Activated T-cell treated with anti-CD3 and anti-CD28 coated beads for 4 hours (primary cell): ENCODE measurements at places on chromosomes 5 and 9.

DNA sequence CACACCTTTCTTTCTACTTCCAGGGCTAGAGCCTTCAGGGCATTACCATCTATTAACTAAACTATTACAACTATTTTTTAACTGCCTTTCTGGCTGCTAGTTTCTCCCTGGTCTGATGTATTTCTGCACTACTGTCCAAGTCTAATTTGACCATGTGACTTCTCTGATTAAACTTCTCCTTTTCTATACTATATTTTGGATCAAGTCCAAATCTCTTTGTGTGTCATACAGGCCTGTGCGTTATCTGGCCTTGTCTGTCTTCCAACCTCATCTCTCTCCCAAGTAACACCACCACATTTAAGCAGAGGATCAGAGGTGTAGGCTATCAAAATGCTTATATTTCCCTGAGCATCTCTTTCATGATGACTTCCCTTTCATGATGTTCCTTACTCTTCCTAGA is 47.2 kb upstream of the OR13F1 start:
- DNase-seq = no peak

DNA sequence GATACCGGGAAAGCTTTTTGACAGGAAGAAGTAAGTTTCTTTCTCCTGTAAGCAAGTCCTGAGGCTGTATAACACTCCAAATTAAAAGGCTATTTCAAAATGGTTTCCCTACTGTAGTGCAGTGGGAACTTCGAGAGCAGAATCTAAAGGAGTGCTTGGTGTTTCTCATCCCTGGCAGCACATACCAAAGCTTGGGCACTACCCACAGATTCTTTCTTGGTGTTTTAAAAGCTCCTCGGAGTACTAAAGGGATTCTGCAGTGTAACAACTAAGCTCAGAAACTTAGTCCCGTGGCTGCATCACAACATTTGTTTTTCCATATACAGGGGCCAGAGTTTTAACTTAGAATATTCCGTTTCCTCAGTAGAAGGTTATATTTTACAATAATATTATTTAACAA is 5.6 kb upstream of the APC start:
- DNase-seq = no peak

DNA sequence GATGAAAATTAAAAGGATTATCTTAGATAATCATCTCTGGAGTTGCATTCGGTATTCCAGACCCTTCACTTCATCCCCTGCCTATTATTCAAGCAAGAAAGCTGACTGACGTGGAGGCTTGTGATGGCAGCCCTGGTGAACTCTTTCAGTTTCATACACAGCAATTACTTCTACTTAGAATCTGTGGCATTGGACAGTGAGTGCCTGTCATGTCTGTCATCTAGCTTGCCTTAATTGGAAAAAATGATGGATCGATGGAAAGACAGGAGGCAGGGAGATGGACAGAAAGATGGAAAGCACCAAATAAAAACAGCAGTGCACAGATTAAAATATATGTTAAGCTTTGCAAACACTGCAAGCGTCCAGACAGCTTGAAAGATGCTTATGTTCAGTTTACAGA is 1371.0 kb upstream of the CDH6 start:
- DNase-seq = no peak

DNA sequence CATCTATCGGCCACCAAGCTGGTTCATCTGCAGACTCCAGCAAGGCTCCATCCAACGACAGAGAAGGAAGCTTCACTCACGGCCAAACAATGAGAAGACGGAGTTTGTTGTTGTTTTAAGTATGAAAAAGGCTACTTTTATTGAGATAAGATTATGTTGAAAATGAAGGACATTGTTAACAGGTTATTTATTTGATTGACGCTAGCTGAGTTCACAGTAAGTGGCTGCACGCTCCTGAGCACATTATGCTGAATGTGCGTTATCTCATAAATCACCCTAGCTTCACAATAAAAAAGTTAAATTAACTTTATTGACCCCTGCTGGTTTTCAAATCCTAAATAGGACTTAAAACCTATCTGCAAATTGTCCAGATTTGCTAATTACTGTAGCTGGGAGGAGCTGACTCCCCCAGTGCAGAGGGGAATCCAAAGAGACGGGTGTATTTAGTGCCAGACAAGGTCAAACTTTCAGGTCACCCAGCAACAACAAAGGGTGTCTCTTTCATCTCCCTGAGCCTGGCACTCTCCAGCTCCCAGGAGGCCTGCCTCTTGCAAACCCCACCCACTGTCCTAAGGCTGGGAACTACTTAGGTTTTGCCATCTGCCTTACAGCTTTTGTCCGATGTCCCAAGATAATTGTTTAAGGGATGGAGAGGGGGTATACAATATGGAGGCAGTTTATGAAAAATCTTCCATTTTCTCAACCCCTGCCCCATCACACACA is 129.2 kb downstream of the ZDHHC21 start:
- DNase-seq = no peak

DNA sequence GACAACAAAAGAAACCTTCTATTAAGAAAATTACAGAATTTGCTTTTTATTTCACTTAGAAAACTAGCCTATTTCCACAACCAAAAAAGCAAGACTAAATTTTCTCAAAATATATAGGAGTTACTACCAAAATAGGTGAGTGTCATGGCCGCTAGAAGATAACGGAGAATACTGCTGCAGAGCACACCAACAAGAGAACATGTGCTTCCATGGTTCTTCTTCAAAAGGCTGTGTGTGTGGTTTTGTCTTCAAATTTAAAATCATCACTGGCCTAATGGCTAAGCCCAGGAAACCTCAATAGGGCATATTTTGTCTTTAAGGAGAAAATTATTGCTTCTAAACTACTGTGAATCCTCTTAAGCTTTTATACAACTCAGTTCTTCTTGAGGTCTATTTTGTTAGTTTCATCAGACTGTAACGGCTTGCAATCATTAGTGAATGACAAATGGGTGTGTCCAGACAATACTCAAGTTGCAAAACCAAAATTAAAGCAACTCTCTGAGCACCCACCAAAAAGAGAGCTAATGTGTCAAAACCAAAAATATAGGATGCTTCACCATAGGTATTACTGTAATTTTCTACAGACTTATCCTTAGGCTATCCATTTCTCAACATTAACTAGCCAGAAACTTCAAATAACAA is 3.3 kb downstream of the SETX start:
- no peak for DNase-seq

DNA sequence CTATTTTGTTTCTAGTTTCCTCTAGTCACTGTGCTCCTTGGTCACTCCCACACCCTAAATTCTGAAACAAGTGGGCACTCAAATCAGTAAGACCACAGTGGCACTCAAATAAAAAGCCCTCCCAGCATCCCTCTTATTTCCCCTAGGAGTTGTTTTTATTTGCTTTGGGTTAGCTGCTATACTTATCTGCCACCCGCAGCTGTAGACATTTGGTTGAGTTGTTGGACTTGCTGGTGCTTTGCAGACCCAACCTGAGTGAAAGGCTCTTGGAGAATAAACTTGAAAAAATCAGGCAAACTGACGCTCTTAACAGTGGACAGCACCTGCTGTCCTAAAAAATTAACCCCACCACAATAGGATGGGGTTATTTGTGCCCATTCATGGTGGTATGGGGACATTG is 203.0 kb downstream of the SPATA31A6 start:
- no peak for DNase-seq

DNA sequence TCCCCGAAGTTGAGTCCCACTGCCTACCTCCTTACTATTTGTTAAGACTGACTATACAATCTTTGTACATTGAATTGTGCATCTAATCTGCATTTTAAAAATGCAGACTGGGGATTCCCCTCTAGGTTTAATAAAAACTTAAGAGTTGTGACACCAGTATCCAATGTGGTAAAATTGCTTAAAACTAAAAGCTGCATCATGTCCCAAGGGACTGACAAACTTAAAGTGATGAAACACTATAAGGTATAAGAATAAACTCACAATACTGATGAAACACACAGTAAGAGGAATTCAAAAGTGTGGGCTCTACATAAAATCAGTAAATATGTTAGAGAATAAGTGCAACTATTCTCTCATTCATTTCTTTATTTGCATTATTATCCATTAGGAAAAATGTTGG is 1905.1 kb downstream of the MAT2B start:
- DNase-seq = no peak

DNA sequence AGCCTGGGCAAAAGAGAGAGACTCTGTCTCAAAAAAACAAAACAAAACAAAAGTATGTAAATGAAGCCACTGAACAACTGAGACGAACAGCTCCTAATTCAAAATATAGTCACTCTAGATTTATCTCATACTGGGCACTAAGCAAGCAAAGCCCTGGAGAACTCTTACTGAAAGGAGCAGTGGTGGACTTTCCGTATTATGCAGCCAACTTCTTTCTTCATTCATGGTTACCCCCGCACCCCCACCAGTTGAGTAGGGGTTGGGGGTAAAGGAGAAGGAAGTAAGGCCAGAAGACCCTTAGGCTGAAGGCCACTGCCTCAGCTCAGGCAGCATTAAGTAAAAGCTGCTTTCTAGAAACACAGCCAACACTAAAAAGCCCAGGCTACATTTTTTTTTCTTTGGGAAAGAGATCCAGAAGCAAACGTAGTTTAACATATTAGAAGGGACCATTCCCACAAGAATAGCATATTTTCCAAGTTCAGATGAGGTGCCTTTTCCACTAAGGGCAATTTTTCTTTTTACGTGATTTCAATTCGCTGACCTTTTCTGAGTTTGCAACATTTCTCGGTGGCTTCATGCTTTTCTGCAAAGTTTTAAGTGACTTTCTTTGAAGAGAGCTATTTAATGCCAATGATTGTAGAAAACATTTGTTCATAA is 55.3 kb downstream of the MAPKAP1 start:
- no peak for DNase-seq

- DNase-seq = no peak
Observed at GRCh38 chr5:134267366-134268018, 41.6 kb upstream of the PPP2CA start.

DNA sequence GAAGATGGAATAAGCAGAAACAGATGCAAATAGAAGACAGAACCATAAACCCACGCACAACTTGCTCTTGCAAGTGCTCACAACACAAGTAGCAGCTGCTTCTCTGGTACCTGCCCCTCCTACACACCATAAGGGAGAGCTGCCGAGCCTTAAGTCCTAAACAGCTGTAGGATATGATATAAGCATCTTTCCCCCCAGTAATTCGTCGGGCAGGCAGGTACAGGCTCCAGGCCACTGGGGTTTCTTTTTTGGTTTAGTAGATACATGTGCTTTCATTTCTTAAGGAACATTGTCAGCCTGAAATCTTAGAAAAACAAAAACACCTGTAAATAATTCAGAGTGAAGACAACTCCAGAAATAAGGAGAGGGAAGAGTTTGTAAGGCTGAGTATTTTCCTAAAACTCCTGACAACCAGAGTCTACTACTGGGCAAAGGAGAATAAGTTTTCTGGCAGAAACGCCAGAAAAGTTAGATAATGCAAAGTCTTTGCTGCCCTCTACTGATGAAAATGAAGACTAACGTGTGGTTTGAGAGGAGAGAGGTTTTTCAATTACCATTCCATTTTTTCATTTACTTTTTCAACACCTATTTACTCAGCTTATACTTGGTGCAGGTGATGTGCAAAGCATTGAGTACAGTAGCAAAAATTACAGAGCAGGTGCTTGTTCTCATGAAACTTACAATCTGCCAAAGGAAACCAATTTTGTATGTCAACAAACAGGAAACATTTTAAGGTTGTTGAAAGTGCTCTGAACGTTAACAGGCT is 20.1 kb upstream of the TCERG1 start:
- DNase-seq = no peak

- DNase-seq = no peak
Observed at GRCh38 chr9:27801545-27801944, 228.3 kb upstream of the C9orf72 start.

DNA sequence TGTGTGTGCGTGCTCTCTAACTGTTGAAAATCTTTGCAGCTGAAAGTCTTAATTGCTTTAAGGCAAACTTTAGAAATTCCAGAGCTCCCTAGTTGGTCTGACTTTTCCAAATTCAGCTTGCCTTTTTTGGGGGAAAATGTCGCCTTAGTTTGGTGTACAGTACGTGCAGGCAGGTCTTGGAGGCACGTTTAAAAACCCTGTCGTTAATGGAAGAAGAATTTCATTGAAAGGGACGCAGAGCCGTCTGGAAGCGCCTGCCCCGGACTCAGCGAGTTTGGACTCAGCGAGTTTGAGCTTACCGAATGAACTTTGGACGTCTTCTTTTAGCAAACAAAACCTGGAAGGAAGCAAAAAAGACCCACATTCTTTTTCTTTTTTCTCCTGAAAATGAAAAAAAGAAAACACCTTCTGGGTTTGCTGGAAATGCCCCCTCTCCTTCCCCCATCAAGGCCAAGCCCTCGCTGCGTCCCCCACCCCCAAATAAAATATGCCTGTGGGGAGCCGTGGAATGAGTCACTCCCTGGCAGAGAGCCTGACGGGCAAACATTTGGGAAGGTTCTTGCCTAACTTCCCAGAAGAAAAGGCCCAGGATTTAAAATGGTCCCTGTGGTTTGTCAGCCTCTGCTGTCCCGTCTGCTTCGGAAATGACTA is 1.5 kb downstream of the NEK6 start:
- DNase-seq = no peak

GRCh38 chr5:87121304-87122150 is 146.2 kb upstream of the RASA1 start:
- peak; percentile 10 for DNase-seq

DNA sequence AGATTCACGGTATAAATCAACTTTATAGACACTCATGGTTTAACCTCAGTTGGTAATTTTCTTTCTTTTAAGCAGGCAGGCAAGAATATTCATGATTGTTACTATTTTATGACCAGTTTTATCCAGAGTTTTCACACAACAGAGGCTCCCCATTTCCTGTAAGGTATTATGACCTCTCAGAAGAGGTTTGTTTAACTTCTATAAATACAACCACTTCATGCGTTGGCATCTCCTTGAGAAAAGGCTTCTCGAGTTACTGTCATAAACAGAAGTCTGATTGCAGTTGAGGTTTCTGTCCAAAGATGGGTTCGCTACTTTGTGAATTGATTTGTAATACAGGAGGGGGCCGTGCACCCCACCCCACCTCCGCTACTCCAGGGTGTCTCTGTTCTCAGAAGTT is 55.3 kb downstream of the ENTREP1 start:
- DNase-seq = no peak

DNA sequence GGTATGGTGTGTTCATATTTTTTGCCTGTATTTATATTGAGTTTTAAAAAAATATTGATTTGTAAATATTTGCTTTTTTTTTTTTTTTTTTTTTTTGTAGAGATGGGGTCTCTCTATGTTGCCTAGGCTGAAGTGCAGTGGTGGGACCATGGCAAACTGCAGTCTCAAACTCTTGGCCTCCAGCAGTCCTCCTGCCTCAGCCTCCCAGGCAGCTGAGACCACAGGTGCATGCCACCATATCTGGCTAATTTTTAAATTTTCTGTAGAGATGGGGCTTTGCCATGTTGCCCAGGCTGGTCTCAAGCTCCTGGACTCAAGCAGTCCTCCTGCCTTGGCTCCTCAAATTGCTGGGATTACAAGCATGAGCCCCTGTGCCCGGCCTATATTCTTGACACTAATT is 78.3 kb downstream of the RASGRF2 start:
- DNase-seq = no peak
